ENCODE measurements at places on chromosomes 16 and 17.

DNA sequence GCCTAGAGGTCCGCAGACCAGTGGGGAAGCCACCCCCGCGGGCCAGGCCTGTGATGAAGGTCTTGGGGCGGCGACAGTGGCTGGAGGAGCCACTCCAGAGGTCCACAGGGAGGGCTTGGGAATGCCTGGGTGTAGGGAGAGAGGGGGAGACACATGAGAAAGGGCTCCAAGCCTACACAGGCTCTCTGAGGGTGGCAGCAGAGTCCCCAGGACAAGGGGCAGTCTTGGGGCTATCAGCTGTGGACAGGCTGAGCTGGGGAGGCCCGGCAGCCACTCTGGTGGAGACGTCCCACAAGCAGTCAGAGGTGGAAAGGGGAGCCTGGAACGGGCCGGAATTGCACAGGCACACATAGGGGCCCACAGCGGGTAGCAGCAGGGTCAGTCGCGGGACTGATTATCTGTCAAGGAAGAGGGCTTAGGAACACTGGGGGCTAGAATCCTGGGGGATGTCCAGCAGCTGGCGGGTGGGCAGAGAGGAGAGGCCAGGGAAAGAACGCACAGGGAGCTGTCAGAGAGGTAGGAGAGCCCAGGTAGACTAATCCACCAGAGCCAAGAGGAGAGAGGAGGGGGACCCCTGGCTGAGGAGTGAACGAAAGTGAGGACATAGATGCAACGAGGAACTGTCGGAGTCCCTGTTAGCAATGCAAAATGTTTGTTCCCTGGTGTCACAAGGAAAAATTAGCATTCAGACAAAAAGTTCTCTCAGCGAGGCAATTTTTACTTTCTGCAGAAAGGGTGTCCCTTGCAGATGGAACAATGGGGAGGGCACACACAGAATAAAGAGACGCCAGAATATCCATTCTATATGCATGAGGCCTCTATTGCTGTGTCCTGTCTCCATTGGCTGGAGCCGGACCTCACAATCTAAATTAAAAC, 93.9 kb upstream of the DNAH17 start:
- no peak for DNase-seq

- no peak for DNase-seq
Observed at GRCh38 chr17:12509801-12510200, 155.9 kb upstream of the MYOCD start.

GRCh38 chr17:58643147-58643546, 48.7 kb downstream of the TEX14 start:
- DNase-seq, result no peak

GRCh38 chr16:21637032-21637968, 15.1 kb downstream of the IGSF6 start:
- DNase-seq, result no peak

- DNase-seq, result no peak
Observed at GRCh38 chr16:11494433-11494832, 92.3 kb downstream of the LITAF start.

DNA sequence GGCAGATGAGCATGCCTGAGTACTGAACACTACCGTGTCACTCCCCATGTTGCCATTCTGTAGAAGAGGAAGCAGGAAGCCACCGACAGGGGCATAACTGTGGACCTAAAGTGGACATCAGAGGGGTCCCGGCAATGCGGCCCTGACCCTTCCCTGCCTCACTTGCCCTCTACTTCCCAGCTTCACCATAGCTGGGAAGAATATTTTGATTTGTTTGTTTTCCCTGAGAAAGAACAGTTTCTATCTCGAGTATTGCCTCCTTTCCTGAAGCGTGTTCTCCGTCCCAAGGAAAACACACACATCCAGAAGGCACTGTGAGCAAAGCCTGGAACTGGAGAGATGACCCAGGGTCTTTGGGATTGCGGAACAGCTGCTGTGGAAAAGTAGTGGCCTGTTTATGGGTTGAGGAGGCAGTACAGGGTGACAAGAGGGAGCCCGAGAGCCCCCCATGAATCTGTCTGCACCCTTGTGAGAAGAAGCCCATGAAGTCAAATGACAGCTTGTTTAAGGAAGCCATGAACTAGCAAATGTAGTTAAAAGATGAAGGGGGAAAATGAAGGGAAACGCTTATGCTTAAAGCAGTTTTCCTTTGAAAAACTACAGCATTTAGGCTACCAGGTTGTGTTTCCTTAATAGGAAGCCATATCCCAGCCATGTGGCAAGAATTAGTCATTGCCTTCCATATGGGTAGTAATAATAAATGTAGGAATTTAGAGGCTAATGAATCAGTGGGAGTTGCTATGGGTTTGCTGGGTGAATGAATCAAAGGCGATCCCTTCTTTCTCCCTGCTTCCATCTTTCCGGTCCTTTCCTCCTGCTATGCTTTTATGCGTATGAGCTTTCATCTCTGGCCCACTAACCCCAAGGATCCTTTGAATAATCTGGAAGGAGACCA, 90.0 kb upstream of the TBX2 start:
- DNase-seq, result no peak

GRCh38 chr16:75263963-75264445, 12.6 kb upstream of the BCAR1 start:
- no peak for DNase-seq

DNA sequence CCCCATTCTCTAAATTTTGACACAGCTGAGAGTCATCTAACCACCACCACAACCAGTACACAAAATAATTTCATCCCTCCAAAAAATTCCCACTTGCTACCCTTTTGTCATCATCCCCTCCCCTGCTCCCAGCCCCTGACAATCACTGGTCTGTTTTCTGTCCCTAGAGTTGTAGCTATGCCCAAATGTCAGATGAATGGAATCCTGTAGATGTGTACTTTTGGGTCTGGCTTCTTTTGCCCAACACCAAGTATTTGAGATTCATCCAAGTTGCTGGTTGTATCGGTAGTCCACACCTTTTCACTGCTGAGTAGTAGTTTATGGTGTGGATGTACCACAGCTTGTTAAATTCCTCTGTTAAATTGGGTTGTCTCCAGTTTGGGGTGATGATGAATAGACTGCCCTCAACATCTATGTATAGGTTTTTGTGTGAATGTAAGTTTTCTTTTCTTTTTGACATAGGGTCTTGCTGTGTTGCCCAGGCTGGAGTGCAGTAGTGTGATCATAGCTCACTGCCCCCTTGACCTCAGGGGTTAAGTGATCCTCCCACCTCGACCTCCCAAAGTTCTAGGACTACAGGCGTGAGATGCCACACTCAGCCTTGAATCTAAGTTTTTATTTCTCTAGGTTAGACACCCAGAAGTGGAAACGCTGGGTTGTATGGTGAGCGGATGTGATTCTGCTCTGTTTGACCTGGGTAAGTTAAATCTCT, 14.6 kb upstream of the RMI2 start:
- DNase-seq, result no peak

GRCh38 chr17:10768750-10769251, 35.1 kb downstream of the TMEM238L start:
- DNase-seq, result no peak

- DNase-seq, result peak; percentile 38
Observed at GRCh38 chr16:11254913-11255736, 879 bp downstream of the SOCS1 start.

GRCh38 chr17:2060681-2061440, 6.0 kb downstream of the HIC1 start:
- DNase-seq, result no peak

GRCh38 chr17:42424991-42425610, 2.0 kb upstream of the CAVIN1 start:
- DNase-seq, result no peak

GRCh38 chr17:1174263-1174880, 5.4 kb downstream of the ABR start:
- DNase-seq, result no peak

- DNase-seq, result no peak
Observed at GRCh38 chr16:54245788-54246453, 40.7 kb downstream of the IRX3 start.

DNA sequence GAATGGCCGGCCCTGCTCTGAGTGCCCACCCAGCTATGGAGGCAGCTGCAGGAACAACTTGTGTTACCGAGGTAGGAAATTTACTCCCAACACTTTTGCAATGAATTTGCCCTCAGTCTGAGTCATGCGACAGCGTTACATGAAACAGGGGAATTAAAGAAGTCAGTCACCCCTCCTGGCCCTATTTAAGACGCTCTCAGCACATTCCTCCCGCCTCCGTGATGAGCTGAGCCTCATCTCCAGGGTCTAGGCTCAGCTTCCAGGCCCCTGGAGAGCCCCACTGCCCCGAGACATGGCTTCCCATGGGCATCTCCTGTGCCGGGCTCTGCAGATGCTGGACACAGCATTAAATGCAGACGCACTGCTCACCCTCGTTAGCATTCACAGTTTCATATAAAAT, 35.0 kb downstream of the CRISPLD2 start:
- no peak for DNase-seq

- DNase-seq, result peak; percentile 40
Observed at GRCh38 chr16:88999457-89000206, 22.6 kb upstream of the CBFA2T3 start.

DNA sequence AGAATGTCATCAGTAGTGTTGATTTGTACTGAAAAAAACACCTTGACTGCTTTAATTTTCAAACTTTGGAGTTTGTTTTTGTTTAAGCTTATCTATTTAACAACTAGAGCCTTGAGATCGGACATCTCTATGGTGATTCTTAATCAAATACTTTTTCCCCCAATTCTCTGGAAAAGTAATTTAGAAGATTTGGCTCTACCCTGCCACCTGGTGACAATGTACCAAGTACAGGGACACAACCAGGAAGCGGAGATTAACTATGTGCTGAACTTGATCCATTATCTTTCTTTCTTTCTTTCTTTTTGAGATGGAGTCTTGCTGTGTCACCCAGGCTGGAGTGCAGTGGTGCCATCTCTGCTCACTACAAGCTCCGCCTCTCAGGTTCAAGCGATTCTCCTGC, 30.8 kb downstream of the USP43 start:
- no peak for DNase-seq

GRCh38 chr17:49035470-49036269, 38.5 kb downstream of the IGF2BP1 start:
- no peak for DNase-seq

DNA sequence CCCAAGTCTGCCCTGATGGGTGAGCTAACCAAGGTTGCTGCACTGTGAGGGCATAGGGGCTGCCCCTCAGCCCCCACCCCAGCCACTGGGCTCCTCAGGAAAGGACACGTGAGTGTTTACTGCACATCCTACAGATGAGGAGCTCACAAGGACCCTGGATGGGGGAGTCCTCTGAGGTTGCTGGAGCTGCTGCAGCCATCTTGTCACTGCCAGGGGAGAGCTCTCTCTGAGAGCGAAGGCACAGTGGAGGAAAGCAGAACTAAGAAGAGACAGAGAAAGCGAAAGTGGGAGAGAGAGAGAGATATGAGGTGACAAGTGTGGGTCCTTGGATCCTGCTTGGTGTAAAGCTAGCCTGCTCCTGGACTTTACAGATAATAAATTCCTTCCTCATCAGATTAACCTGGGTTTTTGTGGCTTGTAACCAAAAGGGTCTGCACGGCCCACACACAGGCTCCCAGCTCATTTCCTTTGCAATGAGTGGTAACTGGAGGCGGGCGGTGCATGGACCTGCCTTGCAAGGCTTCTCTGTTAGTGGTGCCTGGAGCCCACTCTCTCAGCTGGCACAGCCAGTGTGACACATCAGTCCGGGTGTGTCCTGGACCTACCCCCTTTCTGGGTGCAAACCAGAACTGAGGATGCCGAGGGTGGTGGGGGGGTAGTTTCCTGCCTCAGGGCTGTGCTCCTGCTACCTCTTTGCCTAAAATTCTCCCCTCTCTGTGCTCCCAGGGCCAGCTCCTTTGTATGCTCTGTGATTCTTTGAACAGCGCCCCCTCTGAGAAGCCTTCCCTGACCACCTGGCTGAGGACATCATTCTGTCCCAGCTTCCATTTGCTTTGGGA, 14.2 kb downstream of the SNX20 start:
- DNase-seq, result peak; percentile 39

Measured in stimulated activated CD4-positive, alpha-beta T cell treated with anti-CD3 and anti-CD28 coated beads, Interleukin-2, amount 100 ng/mL, for 4 hours (primary cell).